ENCODE measurements at places on chromosomes 7 and 10.

GRCh38 chr10:100647928-100648327 is 97.5 kb upstream of the PAX2 start:
- DNase-seq = no peak

GRCh38 chr7:85341973-85342372 is 155.1 kb upstream of the SEMA3D start:
- DNase-seq = no peak

DNA sequence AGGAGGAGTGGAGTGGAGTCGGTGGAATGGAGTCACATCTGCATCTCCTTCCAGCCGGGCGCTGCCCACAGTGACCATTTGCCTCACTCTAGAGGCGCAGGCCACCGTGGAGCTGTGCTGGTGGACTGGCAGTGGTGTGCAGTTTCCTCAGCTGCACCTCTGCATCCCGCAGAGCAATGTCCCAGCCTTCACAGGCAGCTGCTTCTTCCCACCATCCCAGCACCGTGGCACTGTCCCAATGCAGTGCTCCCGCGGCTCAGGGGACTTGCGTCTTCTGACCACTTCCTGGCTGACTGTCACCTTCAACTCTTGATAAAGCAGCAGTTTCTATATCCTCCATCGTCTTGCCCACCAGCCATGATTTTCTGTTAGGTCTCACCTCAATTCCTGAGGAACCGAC is 90.3 kb upstream of the SFMBT2 start:
- DNase-seq = no peak

GRCh38 chr7:1505731-1506550 is 1.8 kb upstream of the INTS1 start:
- no peak for DNase-seq

GRCh38 chr7:2947058-2947780 is 96.4 kb downstream of the CARD11 start:
- no peak for DNase-seq

DNA sequence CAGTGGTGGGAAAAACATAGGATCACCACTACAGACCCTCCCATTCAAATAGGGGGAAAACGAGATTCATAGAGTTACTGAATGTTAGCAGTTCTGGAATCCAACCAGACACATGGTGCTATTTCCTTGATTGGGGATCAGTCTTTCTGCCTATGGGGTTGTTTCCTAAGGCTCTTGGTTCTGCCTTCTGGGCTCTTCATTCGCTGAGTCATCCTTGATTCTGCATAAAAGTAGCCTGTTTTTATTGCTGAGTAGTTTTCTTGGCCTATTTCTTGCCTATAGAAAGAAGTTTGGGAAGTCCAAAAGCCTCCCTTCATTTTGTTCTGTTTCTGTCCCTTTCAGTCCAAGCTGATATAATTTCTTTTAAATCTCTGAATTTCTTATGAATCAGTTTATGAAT is 99.3 kb upstream of the OIT3 start:
- DNase-seq = no peak

DNA sequence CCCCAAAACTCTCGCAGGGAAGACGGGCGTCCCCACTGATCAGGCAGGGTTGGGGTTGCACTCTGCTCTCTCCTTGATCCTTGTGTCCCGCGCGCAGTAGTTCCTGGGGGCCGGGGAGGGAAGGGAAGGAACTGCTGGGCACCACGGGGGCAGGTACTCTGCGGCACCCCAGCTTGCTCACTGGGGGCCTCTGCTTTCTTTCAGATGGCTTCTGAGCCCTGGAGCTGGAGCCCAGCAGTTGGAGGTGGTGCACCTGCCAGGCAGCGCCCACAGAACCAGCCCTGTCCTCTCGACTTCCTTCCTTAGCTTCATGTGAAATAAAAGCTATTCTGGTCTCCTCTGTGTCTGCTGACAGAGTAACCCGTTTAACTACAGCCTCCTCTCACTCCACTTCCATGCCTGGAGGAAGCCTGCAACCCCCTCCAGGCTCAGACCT is 12.2 kb downstream of the PLAC9 start:
- no peak for DNase-seq

DNA sequence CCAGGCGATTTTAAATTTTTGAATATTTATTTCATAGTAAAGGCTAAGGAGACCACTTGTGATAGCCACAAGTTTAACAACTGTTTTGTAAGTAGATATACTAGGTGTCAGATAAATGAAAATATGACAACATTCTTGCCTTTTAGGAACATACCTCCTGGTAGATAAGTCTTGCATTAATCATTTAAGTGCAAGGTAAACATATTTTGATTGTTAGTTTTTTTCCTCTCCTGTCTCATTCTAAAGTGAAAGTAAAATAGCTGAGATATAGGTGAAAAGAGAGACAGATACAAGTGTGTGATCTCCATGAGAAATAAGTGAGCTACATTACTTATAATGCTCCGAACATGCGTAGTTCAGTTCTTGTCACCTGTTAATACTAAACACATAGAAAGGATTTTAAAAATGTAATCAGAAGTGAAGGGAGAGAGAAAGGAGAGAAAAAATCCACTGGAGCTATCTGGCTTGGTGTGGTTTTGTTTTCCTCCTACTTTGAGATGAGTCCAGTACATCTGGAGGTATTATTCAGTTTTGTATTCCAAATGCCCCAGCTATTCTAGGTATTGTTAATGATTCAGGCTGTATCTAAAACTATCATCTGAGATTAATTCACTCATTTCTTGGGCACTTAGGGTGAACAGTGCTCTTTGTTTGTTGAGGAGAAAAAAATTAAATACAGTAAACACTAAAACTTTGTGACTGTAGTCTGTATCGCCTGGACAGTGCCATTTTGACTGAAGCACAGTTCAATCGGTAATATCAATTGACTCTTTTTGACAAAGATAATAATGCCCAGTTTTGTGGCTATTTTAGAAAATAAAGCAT is 21.2 kb downstream of the GLCCI1 start:
- no peak for DNase-seq

- no peak for DNase-seq
These were observed 64.1 kb downstream of the ZMIZ1 start for GRCh38 chr10:79132681-79133381.

DNA sequence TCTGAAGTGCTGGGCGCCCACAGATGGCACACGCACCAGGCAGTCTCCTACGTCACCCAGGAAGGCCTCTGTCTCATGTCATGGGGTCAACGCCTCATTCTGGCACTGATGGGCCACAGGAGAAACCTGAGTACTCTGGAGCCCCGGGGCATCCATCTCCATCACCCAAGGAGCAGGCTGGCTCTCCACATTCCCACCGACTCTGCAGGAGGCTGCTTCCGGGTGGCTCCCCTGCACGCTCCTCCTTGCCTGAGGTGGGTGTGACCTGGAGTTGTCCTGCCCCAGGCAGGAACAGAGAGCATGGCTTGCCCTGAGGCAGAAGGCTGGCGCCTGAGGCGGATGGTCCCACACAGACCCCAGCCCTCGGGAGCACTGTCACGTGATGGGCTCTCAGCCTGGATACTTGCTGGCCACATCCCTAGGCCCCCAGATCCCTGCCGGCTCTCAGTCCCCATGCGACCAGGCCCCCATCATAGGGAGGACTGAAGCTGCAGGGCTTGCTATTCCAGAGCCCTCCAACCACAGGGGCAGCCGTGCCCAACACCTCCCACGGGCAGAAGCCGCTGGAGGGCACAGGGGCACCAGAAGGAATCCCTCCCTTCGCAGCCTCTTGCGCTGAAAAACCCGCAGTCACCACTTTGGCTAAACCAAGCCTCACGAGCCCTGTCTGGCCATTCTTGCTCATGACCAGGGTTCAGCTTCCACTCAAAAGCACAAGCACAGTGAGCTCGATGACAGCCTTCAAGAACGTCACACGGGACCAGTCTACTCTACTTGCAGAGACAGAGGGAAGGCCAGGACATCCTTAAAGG is 80.7 kb downstream of the MAD1L1 start:
- no peak for DNase-seq

GRCh38 chr10:126639084-126639483 is 31.4 kb downstream of the C10orf90 start:
- no peak for DNase-seq

DNA sequence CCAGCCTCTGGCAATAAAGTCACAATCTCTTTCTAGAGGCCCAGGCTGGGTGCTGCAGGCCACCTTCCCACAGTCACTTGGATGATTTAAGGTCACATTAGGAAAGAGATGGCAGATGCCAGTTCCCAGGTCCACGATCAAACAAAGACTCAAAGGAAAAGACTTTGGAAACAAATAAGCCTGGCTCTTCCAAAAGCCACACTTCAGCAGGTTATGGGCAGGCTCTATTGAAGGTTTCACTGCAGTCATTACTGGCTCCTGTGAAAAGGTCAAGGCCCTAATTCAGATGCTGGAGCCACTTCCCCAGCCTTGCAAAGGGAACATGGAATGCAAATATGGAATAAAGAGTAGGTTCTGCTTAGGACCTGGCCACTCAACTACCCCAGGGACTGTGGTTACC is 104.0 kb upstream of the ZNF32 start:
- DNase-seq = no peak

- DNase-seq = no peak
These were observed 1.0 kb upstream of the CHST15 start for GRCh38 chr10:124094419-124094785.

DNA sequence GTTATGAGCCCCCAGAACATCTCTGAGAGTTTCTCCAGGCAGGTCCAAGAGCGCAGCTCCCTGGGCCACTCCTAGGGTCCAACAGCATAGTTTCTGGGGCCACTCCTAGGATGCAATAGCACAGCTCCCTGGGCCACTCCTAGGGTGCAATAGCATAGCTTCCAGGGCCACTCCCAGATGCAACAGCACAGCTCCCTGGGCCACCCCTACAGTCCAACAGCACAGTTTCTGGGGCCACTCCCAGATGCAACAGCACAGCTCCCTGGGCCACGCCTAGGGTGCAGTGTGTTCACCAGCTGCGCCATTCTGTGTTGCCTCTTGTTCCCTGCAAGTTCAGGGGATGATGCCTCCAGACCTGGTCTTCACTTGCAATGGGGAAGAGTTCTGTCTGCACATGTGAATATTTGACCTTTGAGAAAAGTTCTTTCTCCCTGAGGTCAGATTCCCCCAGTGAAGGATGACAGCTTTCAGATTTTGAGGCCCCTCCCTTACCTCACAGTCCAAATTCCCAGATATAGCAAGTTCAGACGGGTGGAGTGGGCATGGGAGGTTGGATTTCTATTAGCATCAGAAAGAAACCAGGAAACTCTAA is 43.0 kb upstream of the LEP start:
- no peak for DNase-seq

DNA sequence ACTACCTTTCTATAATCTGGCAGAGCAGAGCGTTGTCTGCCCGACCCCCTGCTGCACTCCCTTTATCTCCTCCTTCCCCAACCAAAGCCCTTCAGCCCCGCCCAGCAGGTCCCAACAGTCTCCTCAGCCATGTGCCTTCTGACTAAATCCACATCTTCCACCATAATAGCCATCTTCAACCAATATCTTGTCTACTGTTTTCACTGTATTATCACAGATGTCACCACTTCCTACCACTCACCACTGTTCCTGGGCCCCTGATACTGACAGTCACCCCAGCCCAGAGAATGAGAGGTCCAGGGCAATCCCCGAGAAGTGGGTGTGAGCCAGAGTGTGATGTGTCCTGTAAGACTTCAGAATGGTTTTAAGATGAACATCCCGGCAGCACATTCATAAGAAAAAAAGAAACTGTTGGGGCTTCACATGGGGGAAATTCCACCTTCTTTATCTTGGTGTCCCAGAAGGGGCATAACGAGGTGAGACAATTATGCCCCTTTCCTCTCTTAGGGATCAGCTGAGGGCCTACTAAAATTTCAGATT is 25.3 kb downstream of the CCDC6 start:
- peak; percentile 59 for DNase-seq

GRCh38 chr10:5092848-5093790 is 1.1 kb upstream of the AKR1C3 start:
- no peak for DNase-seq

- DNase-seq = no peak
These were observed 133.1 kb downstream of the NRCAM start for GRCh38 chr7:108322925-108323832.

DNA sequence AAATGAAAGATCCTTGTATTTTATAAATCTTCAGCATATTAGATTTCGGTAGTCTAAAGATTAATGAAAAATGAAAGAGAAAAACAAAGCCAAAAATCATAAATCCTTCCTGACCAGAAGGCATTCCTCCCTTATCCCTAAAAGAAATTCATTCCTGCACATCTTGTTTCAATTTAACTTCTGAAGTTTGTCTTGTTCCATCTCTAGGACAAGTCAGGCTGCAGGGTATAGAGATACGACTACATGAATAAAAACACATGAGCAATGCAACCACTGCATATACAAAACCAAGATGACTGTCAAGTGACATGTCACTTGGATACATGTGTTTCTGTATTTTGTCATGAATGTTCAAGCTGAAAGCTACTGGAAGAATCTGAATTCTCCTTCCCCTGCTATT is 214.9 kb downstream of the JAZF1 start:
- DNase-seq = no peak

- no peak for DNase-seq
These were observed 45.9 kb upstream of the CACNB2 start for GRCh38 chr10:18094332-18094731.

DNA sequence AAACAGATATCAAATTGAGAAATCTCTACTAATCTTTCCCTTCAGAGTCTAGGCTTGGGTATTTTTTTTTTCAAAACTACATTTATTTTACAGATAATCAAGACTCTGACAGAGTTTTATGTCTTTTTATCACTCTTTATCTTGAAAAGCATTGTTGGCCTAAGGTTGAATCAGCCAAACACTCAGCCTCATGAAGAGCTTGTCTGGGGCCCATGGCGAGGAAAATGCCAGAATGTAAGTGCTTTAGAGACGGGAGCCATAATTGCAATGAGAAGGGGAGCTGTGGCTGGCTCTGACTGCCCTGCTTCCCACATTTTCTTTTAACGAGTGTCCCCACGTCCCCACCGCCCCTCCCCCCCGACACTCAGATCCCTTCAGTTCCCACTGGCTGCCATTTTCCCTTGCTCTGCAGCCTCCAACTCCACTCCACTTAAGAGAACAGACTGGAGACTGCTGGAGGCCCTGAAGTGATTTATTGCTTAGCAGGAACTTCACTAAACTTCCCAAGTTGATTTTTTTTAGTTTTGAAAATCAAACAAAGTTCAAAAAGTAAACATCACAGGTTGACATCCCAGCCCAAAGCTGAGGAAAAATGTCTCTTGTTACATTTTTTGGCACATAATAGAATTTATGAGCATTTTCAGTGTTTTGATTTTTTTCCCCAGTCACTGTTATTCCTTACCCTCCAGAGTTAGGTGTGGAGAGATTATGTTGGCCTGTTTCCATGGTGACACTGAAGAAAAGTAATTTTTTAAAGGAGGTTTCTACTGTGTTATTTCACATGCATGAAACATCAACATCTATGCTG is 637.5 kb upstream of the GALNT17 start:
- DNase-seq = no peak

GRCh38 chr10:129319934-129320333 is 147.1 kb upstream of the MGMT start:
- no peak for DNase-seq

GRCh38 chr7:140058517-140058916 is 4.2 kb downstream of the PARP12 start:
- no peak for DNase-seq

Measured in activated T-helper 9 cell treated with anti-CD3 and anti-CD28 coated beads, Interleukin-2, amount 50 U/mL, for 16 hours (primary cell).